ENCODE measurements at places on chromosomes 5 and 9.
A peak's percentile ranks its signal among the peaks of the same experiment; 100 is the strongest.

- DNase-seq = no peak
These were observed 97.3 kb downstream of the SLF1 start for GRCh38 chr5:94715768-94716167.

DNA sequence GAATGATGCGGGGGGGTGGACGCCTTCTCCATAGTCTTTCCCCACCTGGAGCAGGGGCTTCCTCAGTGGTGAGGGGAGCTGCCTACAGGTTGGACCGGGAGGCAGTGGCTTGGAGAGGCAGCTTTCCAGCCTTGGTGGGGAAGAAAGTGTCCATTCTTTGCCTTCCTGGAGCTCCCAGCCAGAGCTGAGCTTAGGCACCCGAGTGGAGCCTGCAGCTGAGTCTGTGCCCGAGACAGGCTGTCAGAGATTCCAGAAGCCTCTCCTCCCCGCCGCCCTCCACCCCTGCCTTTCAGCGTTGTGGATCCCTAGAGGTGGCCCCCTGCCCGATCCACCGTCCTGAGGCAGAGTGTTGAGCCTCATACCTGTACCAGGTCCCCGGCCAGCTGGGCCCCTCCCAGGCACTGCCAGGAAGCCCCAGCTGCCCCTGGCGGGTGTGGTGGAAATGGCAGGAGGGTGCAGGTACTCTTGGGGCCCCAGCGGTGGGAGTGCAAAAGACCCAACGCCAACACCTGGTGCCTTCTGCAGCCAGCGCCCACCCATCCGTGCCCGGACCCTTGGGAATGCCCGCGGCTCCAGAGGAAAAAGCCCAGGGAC is 112.0 kb downstream of the RXRA start:
- no peak for DNase-seq

DNA sequence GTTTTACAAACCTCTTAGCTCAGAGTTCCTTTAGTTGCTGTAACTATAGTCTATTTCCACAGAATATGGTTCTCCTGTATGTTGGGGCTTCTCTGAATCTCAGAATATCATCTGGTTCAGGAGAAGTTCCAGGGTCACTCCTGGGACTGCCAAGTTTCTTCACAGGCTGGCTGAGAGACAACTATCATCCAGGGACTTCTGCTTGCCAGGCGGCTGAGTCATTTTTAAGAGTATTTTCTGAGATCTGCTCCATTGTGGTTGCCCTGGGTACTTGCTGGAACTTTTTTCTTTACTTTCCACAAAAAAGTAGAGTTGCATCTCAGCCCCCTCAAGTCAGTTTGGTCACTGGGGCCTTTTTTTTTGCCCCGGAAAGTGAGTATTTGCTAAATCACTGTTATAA is 566.5 kb downstream of the LRRC70 start:
- no peak for DNase-seq

- DNase-seq = no peak
These were observed 105.5 kb upstream of the CPEB4 start for GRCh38 chr5:173782671-173783101.

DNA sequence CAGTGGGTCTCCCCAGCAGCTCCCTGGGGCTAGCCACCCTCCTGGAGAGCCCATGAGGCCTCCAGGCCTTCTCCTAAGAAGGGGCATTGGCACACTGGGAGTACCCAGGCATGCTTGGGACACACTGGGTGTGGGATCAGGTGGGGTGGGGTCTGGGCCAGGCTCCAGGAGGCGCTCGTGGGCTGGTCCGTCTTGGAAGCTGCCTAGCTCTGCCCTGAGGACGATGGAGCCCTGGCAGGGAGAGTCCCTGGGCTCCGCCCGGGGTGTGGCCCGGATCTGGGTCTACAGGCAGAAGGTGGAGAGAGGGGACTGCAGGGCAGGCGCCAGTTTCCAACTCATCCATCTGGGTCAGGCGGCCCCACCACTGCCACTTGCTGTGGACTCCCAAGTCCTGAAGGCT is 2.4 kb downstream of the PRRX2 start:
- DNase-seq = no peak

DNA sequence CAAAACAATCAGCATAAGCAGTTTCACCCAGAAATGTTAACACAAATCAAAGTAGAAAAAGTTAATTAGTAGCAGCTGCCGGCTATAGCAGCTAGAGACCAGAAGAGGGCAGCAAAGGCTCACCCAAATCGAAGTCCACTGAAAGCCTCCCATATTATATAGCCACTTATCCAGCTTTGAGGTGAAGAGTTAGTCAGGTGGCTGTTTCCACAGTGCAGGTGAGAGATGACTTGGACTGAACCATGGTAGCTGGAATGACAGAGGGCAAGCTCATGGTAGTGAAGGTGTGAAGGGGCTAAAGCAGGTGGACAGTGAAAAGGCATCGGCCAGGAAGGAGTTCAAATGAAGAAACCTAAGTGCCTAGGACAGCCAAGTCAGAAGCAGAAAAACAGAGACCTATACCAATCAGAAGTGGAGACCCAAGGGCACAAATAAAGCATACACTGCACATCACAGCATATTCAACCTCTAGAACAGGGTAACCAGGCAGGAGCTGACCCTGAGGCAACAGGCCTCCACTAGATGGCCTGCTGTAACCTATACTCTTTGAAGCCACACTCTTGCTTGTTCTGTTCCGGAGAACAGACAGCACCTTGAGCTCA is 7.2 kb upstream of the RNF38 start:
- peak; percentile 56 for DNase-seq

DNA sequence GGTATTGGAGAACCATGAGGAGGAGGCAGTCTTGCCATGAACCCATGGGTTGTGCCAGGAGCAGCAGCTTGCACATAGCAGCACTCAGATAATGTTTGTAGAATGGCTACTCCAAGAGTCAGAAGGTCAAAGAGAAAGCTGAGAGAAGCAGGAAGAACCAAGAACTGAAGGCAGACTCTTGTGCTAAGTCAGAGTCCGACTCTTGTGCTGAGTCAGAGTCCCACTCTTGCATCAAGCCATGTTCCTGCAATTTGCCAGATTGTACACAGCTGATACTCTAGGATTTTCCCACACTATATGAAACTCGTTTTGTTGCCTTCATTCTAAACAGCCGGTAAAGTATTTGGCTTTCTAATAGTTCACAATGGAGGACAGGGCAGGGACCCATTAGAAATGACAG is 26.2 kb upstream of the HSPA9 start:
- DNase-seq = no peak

GRCh38 chr9:36191290-36191645 is 547 bp downstream of the CLTA start:
- DNase-seq = no peak

- no peak for DNase-seq
These were observed 84.0 kb downstream of the PALM2AKAP2 start for GRCh38 chr9:109863961-109864360.

DNA sequence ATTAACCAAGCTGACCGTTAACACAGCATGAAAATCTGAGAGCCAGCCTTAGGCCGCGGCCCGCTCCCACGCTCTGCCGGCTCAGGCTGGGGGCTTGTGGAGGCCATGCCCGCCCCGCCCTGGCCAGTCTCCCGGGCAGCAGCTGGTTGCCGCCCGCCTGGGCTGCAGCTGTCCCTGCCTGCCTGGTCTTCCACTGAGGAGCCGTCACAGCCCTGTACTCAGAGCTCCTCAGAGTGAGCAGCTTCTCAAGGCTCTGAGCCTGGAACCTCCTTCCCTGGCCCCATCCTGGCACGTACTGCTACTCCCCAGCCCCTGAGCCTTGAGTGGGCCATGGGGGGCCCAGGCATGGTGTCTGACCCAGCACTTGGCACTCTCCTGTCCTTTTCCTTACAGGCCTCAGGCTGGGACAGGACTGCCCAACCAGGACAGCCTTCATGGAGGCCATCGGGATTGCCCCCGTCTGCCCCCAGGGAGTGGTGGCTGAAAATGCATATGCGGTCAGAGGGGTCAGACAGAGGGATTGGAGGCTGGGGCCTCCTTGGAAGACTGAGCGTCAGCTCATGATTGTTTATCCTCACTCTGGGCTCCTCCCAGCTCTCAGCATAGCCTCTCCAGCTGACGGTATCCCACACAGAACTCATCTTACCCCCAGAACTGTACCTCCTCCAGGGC is 11.9 kb downstream of the FGFR4 start:
- DNase-seq = no peak

DNA sequence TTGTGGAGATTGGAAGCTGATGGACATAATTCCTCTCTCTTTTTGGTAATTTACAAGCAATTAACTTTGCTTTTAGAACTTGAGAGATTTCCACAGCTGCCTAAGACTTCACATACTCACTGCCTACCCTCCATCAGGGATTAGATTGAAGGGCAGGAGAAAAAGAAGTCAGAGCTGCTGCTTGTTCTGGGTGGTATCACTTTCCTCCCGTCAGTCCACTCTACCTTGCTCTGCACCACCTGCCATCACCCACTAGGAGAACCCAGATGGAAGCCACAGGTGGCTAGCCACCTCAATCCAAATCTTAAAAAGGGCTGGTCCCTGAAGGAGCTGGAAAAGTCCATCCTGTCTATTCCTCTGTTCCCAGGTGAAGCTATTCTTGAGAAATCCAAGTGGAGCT is 10.5 kb downstream of the IRF1 start:
- DNase-seq = no peak

DNA sequence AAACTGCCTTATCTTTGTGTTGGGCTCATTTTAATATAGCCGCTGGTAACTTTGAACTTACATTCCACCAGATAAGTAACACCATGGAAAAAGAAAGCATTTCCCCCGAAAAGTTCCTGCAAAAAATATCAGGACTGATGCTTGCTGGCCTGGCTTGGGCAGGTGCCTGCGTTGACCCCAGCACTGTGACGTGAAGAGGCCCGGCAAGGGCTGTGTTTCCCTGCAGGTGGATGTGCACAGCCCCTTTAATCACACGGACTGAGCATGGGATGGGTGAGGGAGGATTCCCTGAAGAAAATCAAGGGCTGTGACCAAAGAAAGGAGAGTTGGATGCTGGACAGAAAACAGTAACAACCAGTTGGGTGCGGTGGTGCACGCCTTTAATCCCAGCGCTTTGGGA is 138.2 kb downstream of the NSG2 start:
- DNase-seq = no peak

- DNase-seq = no peak
These were observed 23.1 kb upstream of the SHB start for GRCh38 chr9:38092200-38092524.

DNA sequence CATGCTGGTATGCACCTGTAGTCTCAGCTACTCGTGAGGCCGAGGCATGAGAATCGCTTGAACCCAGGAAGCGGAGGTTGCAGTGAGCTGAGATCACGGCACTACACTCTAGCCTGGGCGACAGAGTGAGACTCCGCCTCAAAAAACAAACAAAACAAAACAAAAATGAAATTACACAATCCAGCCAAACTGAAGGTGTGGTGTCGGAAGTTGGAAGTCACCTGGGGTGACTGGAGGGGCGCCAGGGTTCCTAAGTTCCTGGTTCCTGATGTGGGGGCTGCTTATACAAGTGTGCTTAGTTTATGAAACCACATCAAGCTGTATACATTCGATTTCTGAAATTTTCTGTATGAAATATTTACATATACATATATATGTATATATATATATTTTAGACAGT is 3.7 kb upstream of the DOLPP1 start:
- DNase-seq = no peak

- no peak for DNase-seq
These were observed 218.5 kb downstream of the C9orf50 start for GRCh38 chr9:129402371-129402739.

GRCh38 chr9:88831713-88832407 is 159.4 kb upstream of the S1PR3 start:
- no peak for DNase-seq

DNA sequence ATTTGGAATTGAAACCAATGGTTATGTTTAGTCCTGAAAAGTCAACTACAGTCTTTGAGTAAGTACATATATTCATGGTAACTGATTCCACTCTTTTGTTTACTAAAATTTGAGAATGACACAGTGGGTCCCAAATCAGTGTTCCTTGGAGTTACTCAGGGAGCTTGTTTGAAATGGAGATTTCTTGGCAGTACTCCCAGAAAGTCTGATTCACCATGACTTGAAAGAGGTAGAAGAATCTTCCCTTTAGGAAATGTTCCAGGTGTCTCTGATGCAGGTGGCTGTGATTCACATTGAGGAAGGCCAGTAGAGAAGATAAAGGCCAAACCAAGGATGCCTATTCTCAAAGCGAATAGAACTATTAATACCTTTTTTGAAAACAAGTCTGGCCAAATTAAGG is 1078.3 kb downstream of the CDH12 start:
- no peak for DNase-seq

DNA sequence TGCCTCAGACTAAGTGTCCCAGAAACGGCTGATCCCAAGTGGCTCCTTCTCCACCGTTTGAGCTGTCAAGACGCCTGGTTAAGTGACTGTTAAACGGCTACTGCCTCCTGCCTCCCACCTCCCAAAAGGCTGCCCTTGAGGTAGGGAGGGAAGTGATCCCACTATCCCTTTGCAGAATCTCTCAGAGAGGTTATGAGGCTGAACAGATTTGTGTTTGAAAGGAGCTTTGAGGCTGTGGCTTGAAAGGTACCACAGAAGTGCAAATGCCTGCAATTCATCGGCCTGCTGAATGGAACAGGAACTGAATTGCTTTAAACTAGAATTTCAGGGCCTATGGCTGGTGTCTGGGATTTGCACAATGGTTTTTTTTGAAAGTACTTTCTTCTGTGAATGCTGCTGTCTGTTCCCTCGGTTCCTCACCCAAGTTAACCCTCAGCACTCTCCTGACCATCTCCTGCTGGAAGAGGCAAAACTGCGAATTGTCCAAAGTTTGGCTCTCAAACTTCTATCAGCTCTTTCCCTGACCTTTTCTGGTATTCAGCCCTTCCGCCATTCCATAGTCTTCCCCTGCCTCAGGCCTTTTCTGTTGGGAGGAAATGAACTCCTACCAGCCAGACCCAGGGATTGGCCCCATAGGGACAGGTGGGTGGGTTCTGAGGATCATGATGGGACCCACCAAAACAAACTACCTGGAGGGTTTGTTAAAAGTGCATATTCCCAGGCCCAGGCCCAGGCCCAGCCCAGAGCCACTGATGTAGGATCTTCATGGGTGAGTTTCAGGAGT is 453.3 kb downstream of the KDM4C start:
- no peak for DNase-seq

DNA sequence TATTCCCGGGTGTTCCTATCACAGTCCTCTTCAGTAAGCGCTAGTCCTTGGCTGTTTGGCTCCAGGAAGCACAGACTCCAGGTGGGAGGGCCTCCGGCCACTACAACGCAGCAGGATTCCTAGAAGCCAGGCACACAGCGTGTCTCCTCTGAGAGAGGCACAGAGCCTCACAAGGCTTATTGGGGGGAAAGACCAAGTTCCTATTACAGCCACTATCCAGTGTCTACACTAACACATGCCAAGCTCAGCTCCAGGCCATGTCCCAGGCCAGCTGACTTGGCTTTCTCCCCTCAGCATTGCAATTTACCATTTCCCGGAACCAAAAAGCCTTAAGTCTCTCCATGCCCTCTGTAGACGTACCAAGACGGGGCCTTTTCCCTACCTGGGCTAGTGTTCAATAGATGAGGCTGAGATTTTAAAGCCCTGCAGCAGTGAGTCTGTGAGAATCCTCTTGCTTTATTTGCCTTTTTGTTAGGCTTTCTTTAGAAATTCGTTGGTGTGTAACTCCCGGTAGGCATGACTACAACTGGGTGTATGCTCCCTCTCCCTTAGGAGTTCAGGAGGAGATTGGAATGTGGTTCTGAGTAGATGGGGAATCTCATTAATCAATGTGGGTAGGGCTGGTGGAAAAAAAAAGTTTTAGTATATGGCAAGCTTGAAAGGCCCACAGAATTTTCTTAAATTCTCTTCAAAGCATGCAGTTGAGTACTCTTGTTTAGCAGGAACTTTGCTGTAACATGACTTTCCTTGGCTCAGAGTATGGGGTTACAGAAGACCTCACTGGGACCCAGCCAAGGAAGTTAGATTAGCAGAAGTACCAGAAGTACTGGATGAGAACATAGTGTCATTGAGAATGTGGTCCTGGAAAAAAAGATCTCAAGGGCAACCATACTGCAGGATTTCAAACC is 84.3 kb upstream of the SLC1A3 start:
- DNase-seq = no peak

GRCh38 chr5:151408591-151409230 is 38.7 kb upstream of the SLC36A1 start:
- no peak for DNase-seq

Data from uterus (tissue), 4 donors.